Glutamatergic neuron (in vitro differentiated cells): ENCODE measurements at places on chromosomes 4 and X.
A peak's percentile ranks its signal among the peaks of the same experiment; 100 is the strongest.

DNA sequence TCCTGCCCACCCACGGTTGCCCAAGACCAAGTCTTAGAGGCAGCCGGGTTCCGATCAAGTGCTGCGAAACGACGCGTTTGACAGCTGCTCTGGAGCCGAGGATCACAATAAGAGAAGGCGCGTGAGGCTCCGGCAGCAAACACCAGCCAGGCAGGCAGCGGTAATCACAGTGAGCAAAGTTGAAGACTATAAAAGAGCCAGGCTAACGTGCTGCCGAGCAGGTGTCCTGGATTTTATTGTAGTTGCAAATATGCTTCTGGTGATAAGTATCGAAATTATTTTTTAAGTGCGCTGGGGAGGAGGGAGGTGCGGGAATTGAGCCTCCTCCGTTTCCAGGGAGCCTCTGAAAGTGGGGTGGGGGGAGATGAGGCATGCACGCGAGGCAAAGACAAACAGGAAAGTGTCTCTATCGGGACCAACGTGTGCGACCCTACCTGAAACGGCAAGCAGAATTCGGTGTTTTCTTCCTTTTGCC is 590 bp downstream of the GABRA2 start:
- peaks cover 25% of the 10 kb centered on the region for H3K27me3 ChIP-seq
- peak; percentile 45 for DNase-seq
- H3K36me3 ChIP-seq, result no peaks in the 10 kb centered on the region
- H3K27ac ChIP-seq, result peak overlapping the region; percentile 43

GRCh38 chrX:20433388-20433775 is 166.7 kb upstream of the RPS6KA3 start:
- H3K4me1 ChIP-seq, result no peaks in the 10 kb centered on the region
- no peak overlapping the region for H3K4me3 ChIP-seq
- no peaks in the 10 kb centered on the region for H3K36me3 ChIP-seq
- no peak overlapping the region for H3K27ac ChIP-seq
- DNase-seq, result no peak

GRCh38 chrX:1400049-1400448 is 8.1 kb upstream of the SLC25A6 start:
- H3K27me3 ChIP-seq, result peaks cover 6% of the 10 kb centered on the region
- no peak overlapping the region for H3K4me3 ChIP-seq
- no peaks in the 10 kb centered on the region for H3K36me3 ChIP-seq
- no peak for DNase-seq
- peaks cover 8% of the 10 kb centered on the region for H3K4me1 ChIP-seq

DNA sequence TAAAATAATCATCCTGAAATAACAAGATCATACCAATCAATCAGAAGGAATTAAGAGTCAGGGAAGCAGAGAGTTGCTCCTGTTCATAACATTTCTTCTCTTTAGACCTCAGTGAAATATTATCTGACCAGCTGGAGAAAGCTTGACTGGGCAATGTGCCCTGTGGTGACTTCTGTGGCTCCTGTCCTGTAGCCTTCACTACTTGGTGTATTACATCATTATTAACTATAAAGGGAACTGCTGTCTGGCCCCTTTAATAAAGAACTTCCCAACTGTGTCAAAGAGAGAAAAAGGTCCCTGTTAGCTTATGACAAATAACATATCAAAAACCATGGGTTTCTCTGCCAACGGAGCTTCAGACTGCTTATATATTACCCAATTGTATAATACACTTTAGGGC is 18.0 kb downstream of the OPHN1 start:
- H3K27me3 ChIP-seq, result no peaks in the 10 kb centered on the region
- no peak overlapping the region for H3K4me3 ChIP-seq
- no peak for DNase-seq
- H3K36me3 ChIP-seq, result no peaks in the 10 kb centered on the region

DNA sequence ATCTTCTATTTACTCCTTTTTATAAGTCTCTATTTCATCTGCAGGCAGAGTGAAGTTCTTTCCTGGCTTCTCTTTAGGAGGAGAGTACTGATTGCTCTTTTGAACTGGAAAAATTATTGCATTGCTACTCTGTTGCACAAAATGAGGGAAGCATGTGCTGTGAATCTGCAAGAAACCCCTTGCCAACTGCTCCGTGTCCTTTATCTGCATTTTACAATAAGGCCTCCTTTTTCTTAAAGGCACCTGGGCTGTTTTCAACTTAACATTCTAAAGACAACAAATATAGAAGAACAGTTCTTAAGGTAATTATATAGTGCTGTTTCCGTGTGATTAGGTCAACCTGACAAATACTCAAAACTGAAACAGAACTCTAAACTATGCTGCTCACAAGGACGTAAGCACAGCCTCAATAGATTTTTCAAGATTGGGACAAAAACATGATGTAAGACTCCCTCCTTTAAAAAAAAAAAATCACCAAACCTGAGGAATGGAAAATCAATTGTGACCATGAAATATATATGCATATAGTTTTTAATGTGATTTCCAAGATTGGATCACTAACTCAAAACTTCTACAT is 716.6 kb upstream of the INTU start:
- no peaks in the 10 kb centered on the region for H3K36me3 ChIP-seq
- no peaks in the 10 kb centered on the region for H3K27me3 ChIP-seq
- H3K4me1 ChIP-seq, result no peaks in the 10 kb centered on the region
- H3K4me3 ChIP-seq, result no peak overlapping the region
- no peak for DNase-seq

DNA sequence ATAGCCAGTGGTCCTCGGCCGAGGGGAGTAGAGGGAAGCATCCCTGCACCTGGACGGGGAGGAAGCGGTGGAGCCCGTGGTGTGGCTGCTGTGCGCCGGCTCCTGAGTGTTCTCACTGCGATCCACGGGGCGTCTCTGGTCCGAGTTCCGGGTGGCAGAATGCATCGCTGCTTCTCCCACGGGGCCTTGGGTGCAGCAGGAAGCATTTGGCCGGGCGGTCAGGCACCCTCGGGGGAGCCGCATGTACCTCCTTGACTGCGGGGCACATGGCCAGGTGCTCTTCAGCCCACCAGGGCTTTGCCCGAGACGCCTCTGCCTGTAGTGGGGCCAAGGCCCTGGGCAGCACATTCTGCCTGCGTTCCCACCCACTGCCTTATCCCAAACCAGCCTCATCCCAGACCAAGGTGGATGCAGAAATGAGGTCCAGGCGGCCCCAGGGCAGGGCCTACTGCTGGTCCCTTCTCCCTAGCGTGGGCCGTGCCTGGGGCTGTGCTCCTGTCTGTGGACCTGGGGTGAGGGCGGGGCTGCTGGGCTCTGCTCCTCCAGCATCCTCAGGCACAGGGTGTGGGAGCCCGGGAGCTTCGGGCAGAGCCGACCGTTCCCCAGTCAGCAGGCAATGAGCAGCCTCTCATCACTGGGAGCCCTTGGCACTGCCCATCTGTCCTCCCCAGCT is 27.5 kb downstream of the NKX1-1 start:
- DNase-seq, result peak; percentile 7
- H3K27me3 ChIP-seq, result peaks cover 3% of the 10 kb centered on the region
- H3K36me3 ChIP-seq, result peaks cover 3% of the 10 kb centered on the region
- H3K27ac ChIP-seq, result no peak overlapping the region
- peaks cover 11% of the 10 kb centered on the region for H3K4me1 ChIP-seq

GRCh38 chr4:159266981-159267868 is 164.3 kb downstream of the RAPGEF2 start:
- no peaks in the 10 kb centered on the region for H3K36me3 ChIP-seq
- no peak for DNase-seq
- H3K4me1 ChIP-seq, result peaks cover 17% of the 10 kb centered on the region

DNA sequence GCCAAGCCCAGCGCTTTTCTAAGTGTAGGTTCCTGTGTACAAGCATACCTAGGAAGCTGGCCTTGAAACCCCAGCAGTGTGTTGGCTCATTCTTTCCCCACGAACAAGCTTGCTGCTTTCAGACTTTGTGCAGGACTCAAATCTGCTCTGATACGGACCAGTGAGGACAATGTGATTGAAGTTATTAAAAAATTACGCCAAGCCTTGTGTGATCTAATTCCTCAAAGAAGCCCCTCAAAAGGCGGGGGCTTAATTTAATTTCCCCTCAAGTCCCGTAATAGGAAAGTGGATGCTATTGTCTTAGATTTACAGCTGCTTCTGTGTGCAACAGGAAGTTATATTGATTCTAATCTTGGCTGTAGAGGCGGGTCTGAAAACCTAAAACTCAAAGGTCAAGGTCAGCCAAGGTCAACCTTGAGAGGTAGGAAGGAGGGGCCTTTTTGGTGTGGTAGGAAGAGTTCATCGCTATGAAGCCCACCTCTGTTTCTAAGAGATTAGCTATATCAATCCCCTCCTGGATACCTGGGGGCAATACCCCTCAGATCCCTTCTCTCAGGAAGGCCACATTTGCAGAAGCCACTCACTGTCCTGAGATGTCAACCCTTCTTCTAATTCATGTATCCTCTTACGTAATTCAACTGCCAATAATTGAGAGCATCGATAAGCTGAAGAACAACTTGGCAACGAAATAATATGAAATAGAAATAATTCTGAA is 45.1 kb downstream of the TBC1D9 start:
- H3K27ac ChIP-seq, result no peak overlapping the region
- peaks cover 5% of the 10 kb centered on the region for H3K4me1 ChIP-seq
- no peaks in the 10 kb centered on the region for H3K27me3 ChIP-seq
- no peak overlapping the region for H3K4me3 ChIP-seq
- peaks cover 5% of the 10 kb centered on the region for H3K36me3 ChIP-seq
- no peak for DNase-seq

GRCh38 chr4:41820473-41820872 is 71.9 kb upstream of the PHOX2B start:
- peaks cover 3% of the 10 kb centered on the region for H3K27me3 ChIP-seq
- peaks cover 13% of the 10 kb centered on the region for H3K4me1 ChIP-seq
- no peak for DNase-seq
- no peak overlapping the region for H3K4me3 ChIP-seq
